Stimulated activated CD8-positive, alpha-beta memory T cell treated with anti-CD3 and anti-CD28 coated beads, Interleukin-4, amount 100 ng/mL, for 4 hours (primary cell): ENCODE measurements at places on chromosomes 7 and 10.
A peak's percentile ranks its signal among the peaks of the same experiment; 100 is the strongest.

- DNase-seq = no peak
These were observed 14.0 kb upstream of the RALA start for GRCh38 chr7:39609113-39609934.

DNA sequence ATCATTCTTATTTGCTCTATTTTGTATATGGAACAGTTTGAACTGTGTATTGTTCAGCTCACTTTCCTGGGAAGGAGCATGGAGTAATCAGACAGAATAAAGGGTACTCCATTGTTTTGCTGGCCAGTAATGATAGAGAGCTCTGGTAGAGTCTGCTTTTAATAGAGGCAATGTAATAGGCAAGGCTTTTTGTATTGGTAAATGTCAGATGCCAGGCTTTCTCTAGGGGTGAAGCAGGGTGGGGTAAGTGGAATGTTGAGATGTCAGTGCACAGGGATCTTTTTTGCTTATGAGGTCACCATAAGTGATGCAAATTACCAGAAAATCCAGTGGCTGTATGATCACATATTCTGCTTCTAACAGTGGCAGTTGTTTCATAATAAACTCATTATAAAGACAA lies 1088.3 kb upstream of the SORCS1 start:
- DNase-seq = no peak

- DNase-seq = no peak
These were observed 44.2 kb upstream of the NPFFR1 start for GRCh38 chr10:70328018-70328417.

- no peak for DNase-seq
These were observed 74.9 kb downstream of the NUDCD3 start for GRCh38 chr7:44415510-44415909.

DNA sequence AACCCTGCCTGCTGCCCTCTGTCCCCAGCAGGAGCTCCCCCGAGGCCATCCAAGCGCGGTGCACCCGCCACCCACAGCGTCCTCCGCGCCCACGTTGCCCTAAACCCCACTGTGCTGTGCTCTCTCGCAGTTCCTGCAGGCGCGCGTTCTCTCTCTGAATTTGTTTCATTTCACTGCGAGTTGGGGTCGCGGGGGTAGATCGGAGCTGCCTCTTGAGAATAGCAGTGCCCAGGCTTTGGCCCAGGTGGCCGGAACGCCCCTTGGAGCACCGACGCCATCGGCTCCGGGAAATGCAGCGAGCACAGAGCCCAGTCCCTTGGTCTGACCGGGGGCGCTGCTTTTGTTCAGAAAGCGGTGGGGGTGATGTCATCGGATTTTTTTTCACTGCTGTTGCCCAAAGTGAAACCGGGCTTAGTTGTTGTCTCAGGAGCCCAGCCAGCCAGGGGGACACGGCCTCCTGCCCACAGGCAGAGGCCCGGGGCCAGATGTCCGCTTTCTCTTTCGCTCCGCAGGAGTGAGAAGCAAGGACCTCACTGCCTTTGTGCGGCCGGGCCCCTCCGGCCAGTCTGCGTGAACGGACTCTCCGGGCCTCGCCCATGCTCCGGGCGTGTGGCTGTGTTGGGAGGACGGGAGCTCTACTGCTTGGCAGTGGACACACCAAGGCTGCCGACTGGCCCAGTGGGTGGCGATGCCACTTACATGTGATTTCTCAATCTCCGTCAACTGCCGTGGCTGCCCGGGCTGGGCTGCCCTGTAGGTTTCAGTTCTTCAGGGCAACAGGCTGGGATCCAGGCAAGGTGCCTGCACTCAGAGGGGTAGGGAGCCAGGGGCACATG lies 43.1 kb downstream of the FOXK1 start:
- DNase-seq = no peak

- DNase-seq = no peak
These were observed 17.7 kb downstream of the ZNF775 start for GRCh38 chr7:150396851-150397260.

- no peak for DNase-seq
These were observed 27.3 kb upstream of the SAMD8 start for GRCh38 chr10:75083972-75084833.

GRCh38 chr10:79237454-79238157 lies 109.7 kb upstream of the PPIF start:
- DNase-seq = no peak

DNA sequence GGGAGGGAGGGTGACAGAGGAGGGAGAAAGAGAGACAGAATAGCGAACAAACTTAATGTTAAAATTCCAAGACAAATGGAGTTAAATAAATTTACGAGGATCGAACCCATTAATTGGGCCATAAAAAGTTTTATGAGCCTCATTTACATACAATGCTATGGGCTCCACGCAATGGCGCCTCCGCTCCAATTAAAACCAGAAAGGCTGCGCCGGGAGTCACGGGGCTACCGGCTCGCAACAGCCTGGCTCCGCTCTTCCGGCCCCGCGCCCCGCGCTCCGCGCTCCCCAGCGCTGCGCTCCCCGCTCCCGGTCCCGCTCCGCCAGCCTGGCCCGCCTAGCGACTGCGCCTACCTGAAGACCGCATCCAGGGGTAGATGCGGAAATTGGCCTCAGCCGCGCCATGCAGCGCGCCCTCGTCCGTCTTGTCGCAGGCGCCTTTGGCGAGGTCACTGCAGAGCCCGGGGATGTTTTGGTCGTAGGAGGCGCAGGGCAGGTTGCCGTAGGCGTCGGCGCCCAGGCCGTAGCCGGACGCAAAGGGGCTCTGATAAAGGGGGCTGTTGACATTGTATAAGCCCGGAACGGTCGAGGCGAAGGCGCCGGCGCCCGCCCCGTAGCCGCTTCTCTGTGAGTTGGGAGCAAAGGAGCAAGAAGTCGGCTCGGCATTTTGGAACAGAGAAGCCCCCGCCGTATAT lies 513 bp downstream of the HOXA7 start:
- DNase-seq = no peak

DNA sequence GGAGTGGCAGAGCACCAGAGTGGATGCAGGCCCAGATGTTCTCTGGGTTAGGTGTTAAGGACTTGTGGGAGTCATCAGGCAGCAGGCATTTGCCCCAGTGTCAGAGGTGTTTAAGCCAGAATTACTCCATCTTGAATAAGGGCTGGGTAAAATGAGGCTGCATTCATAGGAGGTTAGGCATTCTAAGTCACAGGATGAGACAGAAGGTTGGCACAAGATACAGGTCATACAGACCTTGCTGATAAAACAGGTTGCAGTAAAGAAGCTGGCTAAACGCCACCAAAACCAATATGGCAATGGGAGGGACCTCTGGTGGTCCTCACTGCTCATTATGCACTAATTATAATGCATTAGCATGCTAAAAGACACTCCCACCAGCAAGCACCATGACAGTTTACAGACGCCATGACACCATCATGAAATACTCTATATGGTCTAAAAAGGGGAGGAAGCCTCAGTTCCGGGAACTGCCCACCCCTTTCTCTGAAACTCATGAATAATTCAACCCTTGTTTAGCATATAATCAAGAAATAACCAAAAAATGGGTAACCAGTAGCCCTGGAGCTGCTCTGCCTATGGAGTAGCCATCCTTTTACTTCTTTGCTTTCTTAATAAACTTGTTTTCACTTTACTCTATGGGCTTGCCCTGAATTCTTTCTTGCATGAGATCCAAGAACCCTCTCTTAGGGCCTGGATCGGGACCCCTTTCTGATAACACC lies 882 bp upstream of the LRRC61 start:
- peak; percentile 35 for DNase-seq

DNA sequence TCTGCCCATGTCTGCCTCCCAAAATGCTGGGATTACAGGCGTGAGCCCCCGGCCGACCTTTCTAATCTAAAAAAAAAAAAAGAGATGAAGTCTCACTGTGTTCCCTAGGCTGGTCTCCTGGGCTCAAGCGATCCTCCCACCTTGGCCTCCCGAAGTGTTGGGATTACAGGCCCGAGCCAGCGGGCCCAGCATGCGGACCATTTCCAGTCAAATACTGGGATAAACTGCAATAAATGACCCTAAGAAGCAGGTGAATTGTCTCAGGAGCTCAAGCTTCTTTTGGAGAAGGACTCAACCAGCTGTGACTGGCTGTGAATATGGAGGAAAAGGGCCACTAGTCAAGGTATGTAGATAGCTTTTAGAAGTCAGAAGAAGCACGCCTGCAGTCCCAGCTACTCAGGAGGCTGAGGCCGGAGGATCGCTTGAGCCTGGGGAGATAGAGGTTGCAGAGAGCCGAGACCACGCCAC lies 550 bp upstream of the CREM start:
- DNase-seq = no peak

DNA sequence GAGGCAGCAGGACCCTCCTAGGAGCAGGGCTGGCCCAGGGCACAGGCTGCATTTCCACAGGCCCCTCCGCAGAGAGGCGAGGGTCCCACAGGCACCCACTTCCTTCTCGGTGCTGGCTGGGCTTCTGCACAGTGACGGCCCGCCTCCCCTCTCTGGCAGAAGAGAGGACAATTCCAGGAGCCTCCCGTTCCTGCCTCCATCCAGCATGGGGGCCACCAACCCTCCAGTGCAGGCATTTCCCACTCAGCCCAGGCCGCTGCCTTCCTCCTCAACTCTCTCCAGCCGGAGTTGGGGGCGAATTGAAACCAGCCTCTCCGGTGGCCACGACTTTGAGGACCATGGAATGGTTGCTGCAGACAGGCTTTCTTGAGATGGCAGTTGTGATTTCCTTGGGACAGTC lies 125.0 kb upstream of the PPP2R2D start:
- no peak for DNase-seq

GRCh38 chr10:109411917-109412316 lies 511.4 kb downstream of the XPNPEP1 start:
- no peak for DNase-seq

DNA sequence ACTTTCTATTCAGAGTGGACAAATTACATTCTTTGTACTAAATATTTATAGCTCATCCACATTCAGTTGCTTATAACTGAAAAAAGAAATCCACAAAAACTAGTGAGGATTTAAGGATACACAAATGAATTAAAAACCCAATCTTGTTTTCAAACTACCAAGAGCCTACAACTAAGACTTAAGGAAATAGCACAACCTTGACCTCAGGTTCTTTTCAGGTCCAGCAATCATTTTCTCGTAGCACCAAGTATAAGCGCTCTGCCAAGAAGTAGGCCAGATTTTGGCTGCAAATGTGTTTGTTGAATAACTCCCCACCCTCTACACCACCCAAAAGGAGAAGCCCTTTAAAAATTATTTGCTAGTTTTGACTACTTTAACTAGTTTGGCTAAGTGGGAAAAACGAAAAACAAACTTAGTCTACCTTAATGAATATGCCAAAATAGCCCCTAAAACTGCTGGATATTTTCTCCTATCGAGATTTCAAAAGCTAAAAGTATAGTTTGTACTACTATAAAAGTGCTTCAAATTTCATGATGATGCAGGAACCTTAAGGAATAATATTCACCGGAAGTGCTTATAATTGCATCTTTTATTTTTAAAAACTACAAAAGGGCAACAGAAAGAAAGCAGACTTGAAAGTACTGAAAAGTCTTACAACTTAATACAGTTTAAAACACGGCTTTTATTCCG lies 2.7 kb upstream of the KMT2E start:
- DNase-seq = no peak

- DNase-seq = no peak
These were observed 292.4 kb downstream of the GATA3 start for GRCh38 chr10:8346861-8347260.

GRCh38 chr7:82697897-82698296 lies 254.3 kb upstream of the CACNA2D1 start:
- DNase-seq = no peak

- DNase-seq = no peak
These were observed 284.1 kb upstream of the NPSR1 start for GRCh38 chr7:34373940-34374339.

DNA sequence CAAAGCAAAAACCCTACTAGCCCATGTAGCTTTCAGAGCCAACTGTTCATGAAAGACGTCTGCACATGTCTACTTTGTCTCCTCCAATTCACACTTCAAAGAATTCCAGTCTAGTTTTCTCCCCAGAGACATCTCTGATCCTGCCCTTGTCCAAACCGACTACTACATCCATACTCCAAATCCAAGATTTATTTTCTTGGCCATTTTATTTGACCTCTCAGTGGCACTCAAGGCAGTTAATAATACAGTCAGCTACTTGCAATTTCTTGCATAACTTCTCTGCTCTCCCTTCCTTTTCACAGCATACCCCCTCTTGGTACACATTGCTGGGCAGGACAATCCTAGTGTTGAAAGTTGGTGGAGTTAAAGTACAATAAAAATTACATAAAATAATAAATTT lies 170.9 kb upstream of the INHBA start:
- no peak for DNase-seq

GRCh38 chr10:120632942-120633341 lies 175.9 kb downstream of the PLPP4 start:
- no peak for DNase-seq

- no peak for DNase-seq
These were observed 189.2 kb downstream of the ZEB1 start for GRCh38 chr10:31508234-31508633.

DNA sequence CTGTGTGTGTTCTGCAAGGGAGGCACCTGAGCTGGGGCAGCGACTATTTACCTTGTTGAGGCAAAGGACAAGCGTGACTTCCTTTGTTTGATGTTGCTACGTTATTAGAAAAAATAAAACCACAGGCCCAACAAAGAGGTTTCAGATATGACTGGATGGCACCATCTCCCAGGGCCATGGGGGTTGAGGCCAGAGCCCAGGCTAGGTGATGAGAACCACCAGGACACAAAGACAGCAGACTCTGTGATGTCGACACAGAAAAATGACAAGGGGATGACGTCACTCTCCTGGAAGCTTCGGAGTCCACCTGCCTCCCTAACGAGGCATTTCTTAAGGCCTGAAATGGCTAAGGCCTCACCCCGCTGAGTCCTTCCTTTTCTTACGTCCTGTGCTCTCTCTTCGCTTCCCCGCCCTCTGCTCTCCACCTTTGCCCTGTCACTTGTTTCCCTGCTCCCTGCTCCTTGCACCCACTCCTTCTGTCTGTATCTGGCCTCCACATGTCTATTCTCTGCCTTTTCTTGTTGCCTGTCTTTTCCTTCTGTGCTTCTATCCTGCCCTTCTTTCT lies 83.0 kb upstream of the ADRB1 start:
- no peak for DNase-seq

DNA sequence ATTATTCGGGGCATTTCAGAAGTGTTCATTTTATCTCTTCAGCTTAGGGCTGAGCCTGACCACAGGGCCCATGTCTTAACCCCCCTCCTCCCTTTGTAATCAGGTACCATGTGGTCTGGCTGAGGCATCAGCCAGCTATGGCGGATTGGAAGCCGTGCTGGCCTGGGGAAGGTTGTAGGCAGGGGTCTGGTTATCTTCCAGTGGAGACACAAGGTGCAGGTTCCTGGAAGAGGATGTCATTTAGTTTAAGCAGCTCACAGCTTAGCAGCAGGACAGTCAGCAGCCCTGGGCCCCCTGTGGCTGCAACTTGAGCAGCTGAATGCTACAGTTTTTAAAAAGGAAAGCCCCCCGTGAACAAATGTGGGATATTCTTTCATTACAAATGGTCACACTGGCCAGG lies 22.1 kb downstream of the BAG3 start:
- no peak for DNase-seq

- no peak for DNase-seq
These were observed 62.8 kb upstream of the CUX1 start for GRCh38 chr7:101754424-101755159.

GRCh38 chr10:68787813-68788212 lies 39.5 kb upstream of the STOX1 start:
- no peak for DNase-seq

- DNase-seq = no peak
These were observed 63.0 kb upstream of the HPS1 start for GRCh38 chr10:98509745-98510144.

- DNase-seq = no peak
These were observed at the start of gene AKR1B15 for GRCh38 chr7:134548877-134549276. Gene AKR1B15 (plus strand): TSS chr7:134549110. CDS start chr7:134564620, 15,510 bp downstream.
